ENCODE measurements at places on chromosomes 6 and 20.

DNA sequence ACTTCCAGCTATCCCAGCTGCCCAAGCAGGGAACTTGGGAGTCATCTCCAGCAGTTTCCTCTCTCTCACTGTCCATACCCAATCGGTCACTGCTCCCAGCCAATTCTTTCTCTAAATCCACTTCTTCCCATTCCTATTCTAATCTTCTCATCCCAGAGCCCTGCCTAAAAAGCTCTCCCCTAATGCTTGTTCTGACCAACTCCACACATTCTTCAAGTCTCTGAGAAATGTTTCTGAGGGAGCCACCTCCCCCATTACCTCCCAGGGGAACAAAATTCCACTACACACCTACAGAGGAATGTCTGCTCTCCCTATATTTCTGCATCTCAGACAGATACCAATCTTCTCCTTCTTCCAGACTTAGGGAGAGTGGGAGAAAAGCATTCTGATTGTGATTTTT is 14.0 kb downstream of the SLC17A4 start:
- no peak for DNase-seq

DNA sequence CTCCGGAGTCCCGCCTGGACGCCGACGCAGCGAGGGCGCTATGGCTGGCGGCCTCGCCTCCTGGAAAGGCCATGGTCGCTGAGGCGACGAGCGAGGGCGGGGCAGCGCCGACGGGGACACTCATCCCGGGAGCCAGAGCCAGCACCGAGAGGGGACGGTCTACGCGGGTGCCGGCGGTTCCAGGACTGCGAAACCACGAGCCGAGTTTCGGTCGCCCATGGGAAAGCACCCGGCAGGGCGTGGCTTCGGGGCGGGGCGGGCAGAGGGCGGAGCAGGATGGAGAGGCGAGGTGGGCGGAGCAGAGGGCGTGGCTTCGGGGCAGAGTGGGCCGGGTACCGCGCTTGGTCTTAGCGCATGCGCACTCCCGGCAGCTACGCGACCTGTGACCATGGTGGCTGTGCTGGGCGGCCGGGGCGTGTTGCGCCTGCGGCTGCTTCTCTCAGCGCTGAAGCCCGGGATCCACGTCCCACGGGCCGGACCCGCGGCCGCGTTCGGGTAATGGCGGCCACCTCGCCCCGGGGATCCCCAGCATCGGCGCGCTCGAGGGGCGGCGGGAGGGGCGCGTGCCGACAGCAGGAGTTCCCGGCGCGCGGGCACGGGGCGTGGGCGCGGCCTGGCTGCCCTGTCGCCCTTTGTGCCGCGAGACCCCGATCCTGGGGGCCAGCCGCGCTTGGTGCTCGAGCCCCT is at the start of gene BPHL:
Gene BPHL (plus strand): TSS at position 359 of the 687 bp plus-strand sequence. CDS start 30 bp downstream, at position 389.
- DNase-seq, result peak; percentile 95

DNA sequence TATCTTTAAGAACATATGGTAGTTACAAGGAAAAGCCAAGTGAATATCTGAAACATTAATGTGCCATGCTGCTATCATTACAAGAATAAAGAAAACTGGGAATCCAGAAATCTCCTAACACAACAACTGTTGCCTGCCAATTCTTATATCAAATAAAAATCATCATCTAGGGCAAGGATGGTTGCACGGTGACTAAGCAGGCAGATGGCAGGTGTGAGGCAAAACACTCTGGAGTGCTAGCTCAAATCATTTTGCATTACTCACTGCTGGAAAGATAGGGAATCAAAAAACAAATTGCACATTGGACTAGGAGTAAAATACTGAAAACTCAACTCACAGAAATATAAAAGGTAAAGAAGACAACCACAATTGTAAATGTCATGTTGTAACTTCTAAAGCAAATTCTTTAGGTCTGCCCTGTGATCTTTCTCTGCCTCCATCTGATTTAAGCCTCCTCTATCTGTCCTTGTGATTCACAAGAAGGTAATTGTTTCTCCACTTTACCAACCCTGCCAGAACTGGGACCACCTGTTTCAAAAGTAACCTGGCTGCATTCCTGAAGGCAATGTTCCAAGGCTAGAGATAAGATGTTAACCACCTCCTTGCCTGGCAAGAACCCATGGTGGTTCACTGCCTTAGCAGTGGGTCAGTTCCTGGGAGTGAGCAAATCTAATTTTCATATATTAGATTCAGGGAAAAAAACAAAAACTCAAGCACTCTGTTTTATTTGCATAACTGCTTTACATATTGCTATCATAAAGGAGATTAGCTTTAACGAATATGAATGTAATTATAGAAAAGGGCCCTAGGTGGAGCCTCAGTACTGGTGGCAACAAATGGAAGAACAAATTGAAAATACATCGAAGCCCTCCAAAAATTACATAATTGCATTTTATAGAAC is 33.1 kb upstream of the LCA5 start:
- DNase-seq, result peak; percentile 51

- DNase-seq, result no peak
Observed at GRCh38 chr20:43220612-43221011, 30.9 kb upstream of the PTPRT start.

GRCh38 chr6:41680182-41680965 is 42.1 kb downstream of the MDFI start:
- DNase-seq, result no peak

GRCh38 chr6:24947636-24948035 is 11.9 kb upstream of the RIPOR2 start:
- DNase-seq, result no peak

- DNase-seq, result no peak
Observed at GRCh38 chr20:32522776-32523612, 62.1 kb downstream of the NOL4L start.

DNA sequence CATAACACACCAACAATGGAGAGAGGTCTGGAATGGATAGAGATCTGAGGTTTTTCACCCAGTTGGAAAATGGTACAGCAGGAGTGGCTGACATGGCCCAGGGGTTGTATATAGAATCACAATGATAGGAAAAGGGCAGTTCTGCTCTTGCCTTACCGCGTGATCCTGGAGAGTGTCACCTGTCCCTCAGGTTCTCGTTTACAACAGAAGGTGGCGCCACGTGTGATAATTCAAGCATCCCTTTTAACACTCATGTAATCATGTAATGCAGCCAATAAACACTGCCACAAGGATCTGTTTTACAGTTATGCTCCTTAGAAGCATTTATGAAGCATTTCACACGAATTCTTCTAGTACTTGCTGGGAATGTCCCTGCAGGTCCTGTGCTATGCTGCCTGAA is 12.9 kb upstream of the WFDC2 start:
- DNase-seq, result peak; percentile 23

DNA sequence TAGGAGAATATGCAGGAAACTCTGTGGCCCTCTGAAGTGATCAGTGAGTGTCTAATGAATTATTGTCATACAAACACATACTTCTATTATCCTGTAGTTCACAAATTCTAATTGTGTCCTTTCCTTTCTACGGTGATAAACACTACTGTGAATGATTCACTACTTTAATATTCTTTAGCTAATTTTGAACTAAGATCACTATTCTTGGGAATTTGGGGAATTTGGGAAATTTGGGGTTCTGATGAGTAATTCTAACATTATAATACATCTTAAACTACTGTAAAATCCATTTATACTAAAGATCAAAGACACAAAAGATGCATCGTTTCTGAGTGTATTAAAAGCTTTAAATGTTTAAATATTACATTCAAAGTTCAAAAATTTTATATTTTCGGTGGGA is 1287.2 kb upstream of the CITED2 start:
- DNase-seq, result no peak

DNA sequence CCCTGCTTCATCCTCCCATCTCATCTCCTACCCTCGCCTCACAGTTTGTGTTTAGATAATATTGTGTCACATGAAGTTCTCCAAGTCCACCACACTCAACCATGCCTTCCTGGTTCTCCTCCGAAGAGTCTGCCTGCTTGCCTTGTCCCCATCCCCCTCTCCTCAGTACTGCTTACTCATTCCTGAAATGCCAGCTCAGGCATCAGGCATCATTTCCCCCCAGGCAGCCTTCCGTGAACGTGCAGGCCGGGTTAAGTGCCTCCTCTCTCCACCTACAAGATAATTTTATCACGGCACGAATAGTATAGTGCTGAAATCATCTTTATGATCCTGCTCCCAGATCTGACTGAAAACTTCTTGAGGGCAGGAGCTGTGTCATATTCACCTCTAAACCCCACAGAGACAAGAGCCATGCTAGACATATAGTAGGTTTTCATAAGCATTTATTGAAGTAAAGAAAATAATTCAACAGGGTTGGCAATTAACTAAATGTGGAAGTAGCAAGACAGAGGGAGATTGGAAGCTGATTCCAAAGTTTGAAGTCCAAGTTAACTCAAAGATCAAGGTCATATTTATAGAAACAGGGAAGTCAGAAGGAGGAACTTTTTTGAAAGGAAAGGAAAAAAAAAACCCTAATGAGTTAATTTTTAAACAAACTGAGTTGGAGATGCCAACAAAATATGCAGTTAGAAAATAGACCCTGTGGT is 48.7 kb upstream of the BMP2 start:
- no peak for DNase-seq

GRCh38 chr6:56025795-56026194 is 150.4 kb upstream of the BMP5 start:
- DNase-seq, result no peak

- DNase-seq, result no peak
Observed at GRCh38 chr6:50120300-50120699, 70.6 kb upstream of the DEFB112 start.

- no peak for DNase-seq
Observed at GRCh38 chr20:16312998-16313397, 260.2 kb downstream of the KIF16B start.

DNA sequence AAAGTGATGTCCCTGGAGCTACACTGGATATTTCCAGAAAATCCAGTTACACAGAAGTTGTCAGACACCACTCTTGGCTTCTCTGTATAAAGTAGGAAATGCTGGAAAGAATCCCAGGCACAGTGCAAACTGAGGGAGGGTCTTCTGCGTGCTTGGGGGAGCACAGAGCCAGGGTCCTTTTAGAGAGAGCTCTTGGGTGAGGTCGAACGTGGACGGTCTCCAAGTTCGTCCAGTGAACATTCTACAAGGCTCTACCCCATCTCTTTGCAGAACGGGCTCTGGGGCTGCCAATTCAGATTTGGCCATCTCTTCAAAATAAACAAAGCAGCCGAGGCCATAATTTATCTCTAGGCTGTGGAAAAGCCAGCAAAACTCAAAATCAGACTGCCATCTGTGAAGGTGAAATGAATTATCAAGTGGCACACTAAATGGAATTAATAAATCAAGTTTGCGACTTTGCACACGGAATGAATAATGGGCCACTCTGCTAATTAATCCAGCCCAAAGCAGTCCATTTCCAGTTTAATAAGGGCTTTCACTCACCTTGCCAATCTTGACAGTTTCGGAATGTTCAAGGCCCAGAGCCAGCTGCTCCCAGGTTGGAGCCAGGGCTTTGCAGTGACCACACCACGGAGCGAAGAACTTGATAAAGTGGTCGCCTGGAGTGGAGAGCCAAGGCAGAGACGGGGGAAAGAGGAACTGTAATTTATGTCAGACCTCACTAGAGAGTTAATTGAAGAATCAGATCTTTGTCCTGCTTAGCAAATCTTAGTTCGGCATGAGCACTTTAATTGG is 19.3 kb downstream of the TXNDC5 start:
- no peak for DNase-seq

GRCh38 chr6:25730907-25731306 is 23.6 kb upstream of the SLC17A4 start:
- DNase-seq, result no peak

DNA sequence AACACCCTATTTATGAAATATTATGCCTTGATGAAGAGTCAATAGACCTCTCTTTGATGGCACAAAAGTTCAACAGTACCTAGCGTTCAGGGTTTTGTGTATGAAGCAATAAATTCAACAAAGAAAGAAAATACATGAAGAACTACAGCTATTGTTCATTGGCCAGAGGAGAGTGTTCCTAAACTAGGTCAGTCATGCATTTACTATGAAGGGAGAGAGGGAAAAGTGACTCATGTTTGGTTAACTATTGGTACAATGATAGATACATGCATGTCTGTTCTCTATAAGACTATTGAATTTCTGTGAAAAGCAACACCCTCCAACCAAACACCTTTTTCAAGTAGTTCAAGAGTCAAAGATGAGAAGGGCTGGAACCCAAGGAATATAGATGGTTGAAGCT is 50.7 kb downstream of the CLIC5 start:
- no peak for DNase-seq

DNA sequence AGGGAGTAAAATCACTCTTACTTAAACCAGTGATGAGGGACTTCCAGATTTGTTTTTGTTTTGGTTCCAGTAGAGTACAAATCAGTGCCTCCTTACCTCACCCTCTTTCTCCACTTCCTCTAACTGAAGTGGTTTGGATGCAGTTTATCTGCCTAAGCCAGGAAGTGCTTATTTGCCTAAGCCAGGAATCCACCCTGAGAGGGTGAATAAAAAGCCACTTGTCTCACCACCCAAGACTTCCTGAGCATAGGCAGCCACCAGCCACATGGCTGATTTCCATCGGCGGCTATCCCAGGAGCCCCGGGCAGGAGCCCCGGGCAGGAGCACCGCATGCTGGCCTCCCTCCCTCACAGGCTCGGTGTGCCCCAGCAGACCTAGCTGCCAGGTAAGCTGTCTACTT is 12.0 kb downstream of the LRP11 start:
- DNase-seq, result peak; percentile 42

DNA sequence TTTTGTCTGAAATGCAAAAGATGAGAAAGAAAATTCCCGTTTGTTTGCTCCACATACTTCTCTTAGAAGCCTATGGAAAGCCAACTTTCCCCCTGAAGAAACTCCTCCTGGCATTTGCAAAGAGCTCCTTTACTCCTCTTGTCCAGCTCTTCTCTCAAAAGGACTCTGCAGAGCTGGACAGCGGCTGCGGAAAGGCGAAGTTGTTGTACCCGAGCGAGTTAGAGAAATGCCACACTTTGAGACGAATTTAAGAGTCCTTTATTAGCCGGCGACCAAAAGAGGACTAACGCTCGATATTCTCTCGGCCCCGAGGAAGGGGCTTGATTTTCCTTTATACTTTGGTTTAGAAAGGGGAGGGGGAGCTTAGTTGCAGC is 157.8 kb downstream of the TRIM27 start:
- DNase-seq, result no peak

- DNase-seq, result no peak
Observed at GRCh38 chr20:50121858-50122271, 8.9 kb upstream of the UBE2V1 start.

- DNase-seq, result no peak
Observed at GRCh38 chr6:138607478-138608433, 108.5 kb upstream of the NHSL1 start.

DNA sequence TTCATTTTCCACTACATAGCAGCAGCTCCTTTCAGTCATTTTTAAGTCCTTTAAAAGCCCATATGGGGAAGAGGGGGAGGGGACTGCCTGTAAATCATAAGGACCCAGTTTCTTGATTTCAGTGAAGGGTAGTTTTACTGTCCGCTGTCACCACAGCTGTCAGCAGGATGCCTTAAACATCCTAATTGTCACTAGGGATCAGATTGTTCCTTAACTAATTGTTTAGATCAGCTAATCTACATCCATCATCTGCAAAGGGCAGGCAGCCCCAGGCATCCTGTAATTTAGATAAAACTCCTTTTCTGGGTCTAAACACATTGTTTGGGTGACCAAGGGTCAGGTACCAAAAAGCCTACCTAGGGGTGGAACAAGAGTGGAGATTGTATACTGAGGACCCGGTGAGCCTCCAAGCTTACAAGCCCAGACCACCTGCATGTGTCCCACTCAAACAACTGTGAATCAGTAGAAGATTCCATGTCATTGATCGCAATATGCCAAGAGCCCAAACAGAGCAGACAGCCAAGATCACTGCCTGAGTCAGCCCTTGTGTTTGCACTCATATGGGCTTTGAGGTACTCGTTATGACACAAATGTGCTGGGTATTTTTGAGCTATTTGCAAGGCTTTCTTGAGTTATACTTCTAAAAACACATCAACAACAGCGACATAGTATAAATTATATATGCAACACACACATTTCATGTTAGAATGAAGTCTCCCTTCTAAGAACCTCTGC is 198.7 kb upstream of the CEP162 start:
- no peak for DNase-seq
